ENCODE measurements at places on chromosomes 12 and 14. TPM values are rescaled to one million over a fixed set of nuclear protein-coding genes. Genes with fewer than 3 reads are reported as not detected.

Gene HEBP1
- 44.5 TPM for total RNA-seq

Gene ACSS3
- 38.8 TPM for total RNA-seq

Gene ESPL1
- total RNA-seq = 2.0 TPM

Gene IL22
- not detected for total RNA-seq

Gene TPH2
- not detected for total RNA-seq

Gene CCDC88C
- 4.5 TPM for total RNA-seq

Gene TRAFD1
- 30.6 TPM for total RNA-seq

Gene ADAM21
- not detected for total RNA-seq

Gene CLEC6A
- not detected for total RNA-seq

Gene PZP
- total RNA-seq = 1.6 TPM

Gene KRT2
- total RNA-seq = not detected

Gene CLEC1B
- total RNA-seq = not detected

Gene NEUROD4
- total RNA-seq = not detected

Gene PLCZ1
- total RNA-seq = not detected

GRCh38 chr12:4996714-4997113, 47.0 kb upstream of the KCNA5 start:
- DNase-seq = no peak

- DNase-seq = no peak
Observed at GRCh38 chr14:39055786-39056474, 47.1 kb downstream of the SEC23A start.

DNA sequence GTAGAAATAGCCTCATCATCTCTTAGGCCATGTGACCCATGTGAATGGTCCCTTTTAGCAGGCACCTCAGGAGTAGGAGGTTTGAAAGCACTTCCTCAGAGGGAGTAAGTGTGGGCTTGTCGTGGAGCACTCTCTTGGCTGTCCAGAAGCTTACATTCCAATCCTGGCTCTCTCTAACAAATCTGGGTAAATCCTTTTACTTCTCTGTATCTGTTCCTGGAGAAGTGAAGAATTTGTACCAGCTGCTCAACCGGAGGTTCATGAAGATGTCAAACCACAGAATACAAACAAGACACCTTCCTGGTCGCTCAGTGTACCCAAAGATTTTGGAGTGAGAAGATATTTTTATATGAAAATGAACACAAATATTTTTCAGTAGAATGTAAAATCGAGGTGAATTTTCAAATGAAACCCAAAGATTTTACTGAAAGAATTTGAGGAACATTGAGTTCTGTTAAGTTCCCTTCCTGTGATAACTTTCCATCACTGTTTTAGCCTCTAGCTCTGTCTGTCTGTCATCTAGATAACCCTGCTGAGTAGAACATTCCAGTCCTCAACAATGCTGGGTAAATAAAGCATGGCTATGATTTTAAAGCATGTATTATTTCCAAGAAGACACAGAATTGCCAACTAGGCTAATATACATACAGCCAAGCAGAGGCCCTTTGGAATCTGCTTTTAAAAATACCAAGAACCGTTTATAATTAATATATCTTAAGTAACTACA, 263.9 kb upstream of the RGS6 start:
- DNase-seq = no peak

DNA sequence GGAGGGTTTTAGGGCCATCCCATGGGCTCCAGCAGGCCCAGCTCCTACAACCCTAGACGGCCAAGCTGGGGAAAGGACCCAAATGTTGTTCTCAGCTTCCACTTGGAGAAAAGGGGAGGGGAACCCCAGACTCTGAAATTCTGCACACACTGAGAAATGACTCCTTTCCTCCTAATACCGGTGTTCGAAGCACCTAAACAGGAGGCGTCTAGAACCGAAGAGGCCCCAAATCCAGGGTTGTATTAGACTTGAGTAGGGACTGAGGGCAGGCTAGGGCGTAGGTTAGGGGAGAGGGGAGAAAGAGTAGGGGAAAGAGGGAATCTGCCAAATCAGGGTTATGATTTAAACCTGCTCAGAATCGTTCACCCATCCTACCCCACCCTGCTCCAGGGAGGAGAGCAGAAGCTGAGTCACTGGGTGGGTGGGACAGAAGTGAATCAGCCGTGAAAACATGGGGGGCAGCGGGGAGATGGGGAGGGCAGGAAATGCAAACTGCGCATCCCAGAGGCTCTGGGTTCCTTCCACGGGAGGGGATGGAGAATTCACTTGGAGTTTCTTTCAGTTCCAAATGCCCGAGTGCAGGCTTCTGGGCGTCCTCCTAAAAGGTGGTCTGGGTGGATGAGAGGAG, 1.0 kb downstream of the IGFBP6 start:
- no peak for DNase-seq

DNA sequence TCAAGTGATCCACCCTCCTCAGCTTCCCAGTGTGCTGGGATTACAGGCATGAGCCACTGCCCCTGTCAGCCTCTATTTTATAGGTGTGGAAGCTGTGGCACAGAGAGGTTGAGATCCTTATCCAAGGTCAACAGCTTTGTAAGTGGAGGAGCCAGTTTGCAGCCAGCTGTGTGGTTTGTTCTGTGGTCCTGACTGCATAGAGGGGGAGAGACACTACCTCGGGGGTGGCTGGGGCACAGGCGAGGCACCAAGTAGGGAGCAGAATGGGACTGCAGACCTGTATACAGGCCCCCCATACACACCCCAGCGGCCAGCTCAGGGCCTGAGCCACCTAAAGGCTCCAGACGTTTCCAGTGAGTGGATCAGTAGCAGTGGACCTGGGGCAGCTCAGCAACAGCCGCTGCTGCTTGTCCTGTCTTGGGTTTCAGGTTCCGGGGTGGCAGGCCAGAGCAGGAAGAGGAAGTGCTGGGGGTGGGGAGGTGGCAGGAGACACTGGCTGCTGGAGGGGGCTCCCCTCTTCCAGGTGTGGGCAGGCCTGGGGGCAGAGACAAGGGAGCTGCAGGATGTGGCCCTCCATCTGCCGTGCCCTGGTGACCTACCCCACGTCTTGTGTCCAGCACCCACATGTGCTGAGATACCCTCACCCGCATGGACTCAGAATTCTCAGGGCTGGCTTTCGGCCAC, 11.0 kb downstream of the ORAI1 start:
- DNase-seq = no peak

- DNase-seq = no peak
Observed at GRCh38 chr12:49298160-49298559, 3.2 kb downstream of the PRPH start.

- no peak for DNase-seq
Observed at GRCh38 chr12:132288516-132289215, 40.7 kb downstream of the GALNT9 start.

DNA sequence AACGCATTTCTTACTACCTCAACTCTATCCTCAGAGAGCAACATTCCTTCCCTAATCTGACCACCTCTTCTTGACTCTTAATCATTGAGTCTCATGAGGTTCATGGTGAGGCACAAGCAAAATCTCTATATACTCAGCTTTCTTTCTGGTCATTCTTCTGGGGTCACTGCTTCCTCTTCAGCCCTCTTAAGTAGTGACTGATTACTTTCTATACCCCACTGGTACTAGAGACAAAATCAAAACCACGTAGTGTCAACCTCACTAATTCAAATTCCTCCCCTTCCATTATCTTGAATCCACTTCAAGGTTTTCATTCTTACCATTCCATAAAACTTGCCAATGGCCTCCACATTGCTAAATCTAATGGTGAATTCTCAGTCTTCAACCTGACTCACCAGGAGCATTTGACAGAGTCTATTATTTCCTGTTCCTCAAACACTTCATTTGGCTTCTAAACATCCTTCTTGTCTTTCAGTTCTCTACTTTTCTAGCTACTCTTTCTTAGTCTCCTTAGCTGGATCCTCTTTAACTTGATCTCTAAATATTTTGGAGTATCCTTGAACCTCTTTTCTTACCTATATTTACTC, 6.8 kb downstream of the WDHD1 start:
- DNase-seq = no peak

GRCh38 chr12:48040354-48040753, 36.1 kb upstream of the COL2A1 start:
- no peak for DNase-seq

GRCh38 chr14:100066962-100067361, 1.7 kb downstream of the EVL start:
- no peak for DNase-seq

GRCh38 chr12:473863-474577, 14.3 kb downstream of the B4GALNT3 start:
- DNase-seq = no peak

DNA sequence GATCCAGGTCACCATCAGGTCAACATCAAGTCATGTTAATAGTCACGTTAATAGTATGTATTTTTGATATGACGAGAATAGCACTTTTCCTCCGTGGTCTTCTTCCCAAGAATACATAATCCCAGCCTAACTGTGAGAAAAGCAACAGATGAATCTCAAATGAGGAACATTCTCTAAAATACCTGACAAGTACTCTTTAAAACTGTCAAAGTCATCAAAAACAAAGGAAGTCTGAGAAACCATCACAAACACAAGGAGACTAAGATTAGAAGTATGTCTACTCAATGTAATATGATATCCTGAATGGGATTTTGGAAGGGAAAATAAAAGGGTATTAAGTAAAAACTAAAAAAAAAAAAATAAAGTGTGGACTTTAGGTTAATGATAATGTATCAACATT, 36.8 kb upstream of the GLIPR1 start:
- DNase-seq = no peak

DNA sequence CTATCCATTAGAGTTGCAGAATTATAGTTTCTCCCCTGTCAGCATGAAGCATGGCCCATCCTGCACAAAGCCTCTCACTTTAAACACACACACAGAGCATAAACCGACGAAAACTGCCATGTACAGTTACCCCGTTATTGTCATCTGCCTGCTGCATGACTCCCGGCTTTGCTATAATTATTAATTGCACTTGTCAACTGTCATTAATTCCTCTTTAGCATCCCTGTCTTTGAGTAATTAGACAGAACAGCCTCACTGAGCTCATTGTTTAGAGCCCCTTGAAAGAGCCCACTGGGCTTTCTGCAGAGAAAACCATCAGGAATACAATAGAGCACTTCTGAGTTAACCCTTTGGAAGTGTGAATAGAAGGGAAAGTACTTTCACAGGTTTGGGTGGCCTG, 307.2 kb upstream of the SOX5 start:
- no peak for DNase-seq

DNA sequence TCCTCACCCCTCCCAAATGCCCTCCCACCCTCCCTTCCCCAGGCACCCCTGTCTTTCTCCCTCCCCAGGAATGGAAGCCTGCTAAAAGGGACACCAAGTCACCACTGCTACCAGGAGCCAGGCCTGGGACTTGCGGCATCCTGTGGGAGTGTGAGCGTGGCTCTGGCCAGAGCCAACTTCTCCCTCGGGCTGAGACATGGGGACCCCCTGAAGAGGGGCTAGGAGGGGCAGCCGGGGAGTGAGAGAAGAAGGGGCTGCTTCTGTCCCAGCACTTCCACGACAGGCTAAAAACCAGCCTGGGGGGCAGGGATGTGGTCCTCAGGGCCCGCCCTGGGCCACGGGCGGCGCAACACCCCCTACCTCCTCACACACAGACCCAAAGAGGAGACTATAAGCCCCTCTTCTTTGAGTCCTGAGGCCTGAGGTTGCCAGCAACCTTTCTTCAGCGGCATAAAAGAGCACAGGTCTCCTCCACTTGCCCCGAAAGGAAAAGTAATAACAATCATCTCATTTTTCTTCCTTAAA, 278.9 kb downstream of the DPF3 start:
- no peak for DNase-seq

DNA sequence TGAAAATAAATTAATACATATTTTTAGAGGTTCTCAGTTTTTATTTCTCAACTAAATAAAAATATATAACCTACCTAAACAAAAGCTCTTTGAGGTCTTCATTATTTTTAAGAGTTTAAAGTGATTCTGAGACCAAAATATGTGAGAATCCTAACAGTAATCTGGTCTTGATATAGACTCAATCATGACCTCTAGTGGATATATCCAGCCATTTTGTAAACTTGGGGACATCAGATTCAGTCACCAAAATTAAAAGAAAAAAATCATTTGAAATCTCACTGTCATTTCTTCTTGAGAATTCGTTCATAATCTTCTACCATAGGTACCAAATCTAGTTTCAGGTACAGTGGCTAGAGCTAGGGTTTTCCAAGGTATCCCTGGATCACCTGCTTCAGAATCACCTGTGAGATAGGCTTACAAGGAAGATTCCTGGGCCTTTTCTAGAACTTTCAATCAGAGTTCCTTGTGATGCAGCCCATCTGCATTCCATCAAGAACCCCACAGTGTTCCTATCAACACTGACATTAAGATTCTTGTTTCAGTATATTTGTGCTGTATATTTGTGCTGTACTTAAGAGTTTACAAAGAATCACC, 214.9 kb downstream of the ADAMTS20 start:
- DNase-seq = no peak

GRCh38 chr14:69828354-69828753, 31.3 kb upstream of the SLC10A1 start:
- no peak for DNase-seq

- no peak for DNase-seq
Observed at GRCh38 chr14:33647385-33647786, 303.5 kb downstream of the EGLN3 start.

GRCh38 chr12:63889721-63890509, 45.4 kb downstream of the SRGAP1 start:
- DNase-seq = no peak

- no peak for DNase-seq
Observed at GRCh38 chr12:103833095-103833775, 7.8 kb downstream of the NT5DC3 start.

- no peak for DNase-seq
Observed at GRCh38 chr12:130097798-130098255, 64.4 kb upstream of the FZD10 start.

GRCh38 chr12:126811391-126811790, 1455.6 kb upstream of the TMEM132C start:
- no peak for DNase-seq
